NCI-H2107 (cell line): ENCODE measurements at places on chromosomes 5 and 9.

DNA sequence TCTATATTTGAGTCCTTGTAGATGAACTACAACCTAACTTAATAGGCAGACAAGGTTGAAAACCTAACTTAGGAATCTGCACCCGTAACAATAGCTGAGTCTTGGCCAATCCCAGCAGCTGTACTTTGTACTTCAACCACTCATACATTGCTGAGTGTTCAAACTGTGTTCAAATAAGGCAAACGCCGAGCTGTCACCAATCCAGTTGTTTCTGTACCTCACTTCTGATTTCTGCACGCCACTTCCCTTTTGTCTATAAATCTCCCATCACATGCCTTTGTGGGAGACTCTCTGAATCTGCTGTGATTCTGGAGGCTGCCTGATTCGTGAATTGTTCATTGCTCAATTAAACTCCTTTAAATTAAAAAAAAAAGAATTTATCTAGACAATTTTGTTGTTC, 167.8 kb upstream of the TUT7 start:
- no peak for DNase-seq

DNA sequence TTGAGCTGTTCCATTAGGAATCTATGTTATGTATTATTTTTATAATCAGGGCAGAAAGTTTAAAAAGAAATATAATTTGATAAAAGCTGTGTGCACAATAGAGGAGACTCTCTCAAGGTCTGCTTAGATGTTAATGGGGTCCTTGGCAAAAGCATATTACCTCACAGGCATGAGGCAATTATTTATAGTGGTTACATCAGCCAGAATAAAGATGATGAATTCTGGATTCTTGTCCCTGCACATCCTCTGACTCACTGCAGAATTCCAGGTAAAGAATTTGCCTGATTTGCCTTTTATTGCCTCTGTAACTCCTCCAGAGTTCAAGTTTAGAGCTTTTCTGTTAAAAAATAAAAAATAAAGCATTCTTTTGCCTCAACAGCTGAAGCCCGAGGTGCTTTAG, 253.6 kb downstream of the MAST4 start:
- DNase-seq, result no peak

DNA sequence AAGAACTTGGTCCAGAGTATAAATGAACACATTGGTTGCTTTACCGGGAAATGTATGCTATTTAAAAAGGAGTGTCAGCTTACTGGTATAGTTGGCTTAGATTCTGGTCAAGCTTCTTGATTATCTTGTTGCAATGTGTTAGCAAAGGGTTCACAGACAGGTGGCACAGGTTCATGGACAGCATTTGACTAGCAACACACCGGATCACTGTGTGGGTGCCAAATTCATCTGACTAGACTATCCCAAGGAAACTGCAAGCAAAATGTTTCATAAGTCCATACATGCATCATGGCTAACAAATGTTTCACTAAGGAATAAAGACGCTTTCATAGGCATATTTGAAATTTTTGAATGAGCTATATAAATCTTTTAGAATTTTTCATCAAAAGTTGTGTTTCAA, 274.1 kb downstream of the PLK2 start:
- no peak for DNase-seq

DNA sequence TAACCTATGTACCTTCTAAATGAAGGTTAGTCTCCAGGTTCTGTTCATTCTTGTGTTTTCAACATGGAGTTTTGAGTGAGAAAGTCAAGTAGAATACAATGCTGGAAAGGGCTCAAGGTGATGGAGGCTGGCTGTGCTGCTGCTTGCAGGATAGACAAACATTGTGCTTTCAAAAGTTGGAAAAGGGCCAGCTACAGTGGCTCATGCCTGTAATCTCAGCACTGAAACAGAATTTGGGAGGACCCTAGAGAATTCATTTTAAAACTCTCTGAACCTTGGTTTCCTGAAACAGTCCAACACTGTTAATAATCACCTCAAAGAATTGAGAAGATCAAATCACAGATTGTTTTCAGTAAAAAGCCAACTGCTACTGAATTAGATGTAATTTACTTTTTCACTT, 15.4 kb upstream of the IARS1 start:
- DNase-seq, result no peak

DNA sequence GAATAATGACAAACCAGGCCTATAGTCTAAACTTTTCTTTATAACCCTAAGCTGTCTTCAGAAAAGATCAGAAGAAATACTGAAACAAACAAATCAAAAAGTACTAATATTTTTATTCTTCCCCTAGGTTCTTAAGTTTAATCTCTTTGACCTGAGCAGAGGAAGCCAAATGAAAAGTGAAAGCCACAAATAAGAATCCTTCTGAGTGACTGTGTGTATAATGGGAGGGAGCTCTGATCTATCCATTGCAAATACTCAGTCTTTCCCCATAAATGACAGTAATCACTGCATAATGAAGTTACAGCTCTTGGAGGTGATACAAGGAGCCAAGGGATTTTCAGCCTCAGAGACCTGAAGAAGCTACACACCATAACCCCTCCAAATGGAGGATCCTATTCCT, 126.9 kb upstream of the ATP10B start:
- DNase-seq, result no peak

DNA sequence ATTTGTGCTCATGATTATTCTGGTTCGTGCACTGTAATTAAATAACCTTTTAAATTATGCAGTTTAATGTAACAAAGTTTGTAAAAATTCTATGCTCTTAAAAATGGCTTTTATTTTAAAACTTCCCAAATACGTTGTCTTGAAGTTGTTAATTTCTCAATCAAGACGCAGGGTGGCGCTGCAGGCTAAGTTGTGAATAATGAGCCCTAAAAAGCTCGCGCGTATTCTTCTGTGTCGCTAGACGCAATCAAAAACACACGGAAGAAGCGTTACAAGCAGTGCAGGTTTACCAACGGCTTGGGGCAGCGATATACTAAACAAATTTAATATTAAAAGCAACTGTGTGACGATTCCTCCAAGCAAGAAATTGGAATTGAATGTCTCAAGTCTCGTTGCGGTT, at the start of gene PCDHB4:
Gene PCDHB4, plus strand, starts transcription at position 256 of the 400 bp plus-strand sequence. CDS start 181 bp downstream, outside the sequence.
- DNase-seq, result no peak

DNA sequence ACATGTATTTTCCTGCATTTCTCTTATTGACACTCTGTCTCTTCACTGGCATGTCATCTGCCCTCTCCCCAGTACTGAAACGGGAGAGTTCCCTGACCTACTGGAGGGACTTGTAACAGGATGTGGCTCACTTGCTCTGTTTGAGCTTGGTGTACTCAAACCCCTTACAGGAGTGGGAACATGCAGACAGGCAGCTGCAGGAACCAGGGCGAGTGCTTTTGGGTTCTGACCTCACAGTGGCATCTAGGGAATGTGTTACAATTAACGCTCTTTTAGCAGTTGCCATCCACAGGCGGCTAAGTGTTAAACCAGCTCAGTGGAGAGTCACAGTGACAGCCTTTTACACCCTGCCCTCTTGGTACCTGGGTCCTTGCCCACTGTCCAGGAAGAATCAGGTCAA, 300.3 kb upstream of the GRAMD2B start:
- no peak for DNase-seq

- no peak for DNase-seq
These were observed 226.9 kb downstream of the TMEM38B start for GRCh38 chr9:105921057-105921726.

- DNase-seq, result no peak
These were observed 2257.5 kb upstream of the C9orf72 start for GRCh38 chr9:29830821-29831220.

GRCh38 chr5:150779397-150780186, 1.0 kb downstream of the SMIM3 start:
- no peak for DNase-seq

DNA sequence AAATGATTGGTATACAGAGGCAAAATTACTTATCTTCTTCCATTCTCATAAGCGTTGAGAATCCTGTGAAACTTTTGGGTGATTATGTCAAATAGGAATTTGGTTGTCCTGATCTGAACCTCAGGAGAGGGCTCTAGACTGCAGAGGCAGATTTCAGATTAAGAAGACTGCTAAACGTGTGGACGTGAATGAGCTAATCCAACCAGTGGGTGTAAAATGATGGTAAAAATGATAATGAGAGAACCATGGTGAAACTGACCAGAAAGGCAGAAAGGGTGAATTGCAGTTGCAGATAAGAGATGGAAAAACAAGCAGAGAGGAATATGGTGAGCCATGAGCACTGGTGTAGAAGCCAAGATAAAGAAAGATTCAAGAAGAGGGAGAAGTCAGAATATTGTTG, 1200.2 kb upstream of the CDH6 start:
- DNase-seq, result no peak

GRCh38 chr5:140041099-140041491, 2.0 kb downstream of the NRG2 start:
- no peak for DNase-seq

DNA sequence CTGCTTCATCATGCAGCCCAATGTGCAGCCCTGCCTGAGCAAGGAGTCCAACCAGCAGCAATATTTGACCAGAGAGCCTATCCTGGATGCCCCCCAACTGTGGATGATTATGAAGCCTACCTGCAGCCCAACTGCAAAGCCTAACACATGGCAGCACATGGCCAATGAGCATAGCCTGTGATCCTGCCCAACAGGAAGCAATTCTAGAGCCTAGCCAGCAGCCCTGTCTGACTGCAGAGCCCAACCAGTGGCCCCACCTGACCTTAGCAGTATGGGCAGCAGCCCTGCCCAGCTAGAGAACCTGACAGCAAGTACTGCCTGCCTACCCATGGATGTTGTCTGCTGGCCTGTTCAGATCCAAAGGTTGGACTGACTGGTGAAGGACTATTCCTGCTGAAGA, 97.3 kb upstream of the SH3GL2 start:
- no peak for DNase-seq

- no peak for DNase-seq
These were observed 49.5 kb downstream of the CAMSAP1 start for GRCh38 chr9:135857843-135858242.

GRCh38 chr9:18493451-18493993, 19.6 kb downstream of the ADAMTSL1 start:
- no peak for DNase-seq

DNA sequence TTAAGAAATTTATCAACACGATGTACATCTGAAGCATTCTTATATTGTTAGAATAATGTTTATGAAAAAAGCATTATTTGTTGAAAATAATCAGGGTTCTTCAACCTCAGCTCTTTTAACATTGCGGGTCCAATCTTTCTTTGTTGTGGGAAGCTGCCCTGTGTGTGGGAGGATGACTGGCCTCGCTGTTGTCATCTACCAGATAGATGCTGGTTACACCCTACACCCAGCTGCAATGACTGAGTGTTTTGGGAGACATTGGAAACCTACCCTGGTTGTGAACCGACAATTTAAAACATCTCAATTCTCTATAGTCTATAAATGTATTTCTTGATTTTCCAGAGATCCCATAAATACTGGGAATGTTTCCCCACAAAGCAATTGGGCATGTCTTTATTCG, 794.2 kb upstream of the CDH10 start:
- no peak for DNase-seq

- no peak for DNase-seq
These were observed 41.8 kb upstream of the ROR2 start for GRCh38 chr9:91991721-91992341.

DNA sequence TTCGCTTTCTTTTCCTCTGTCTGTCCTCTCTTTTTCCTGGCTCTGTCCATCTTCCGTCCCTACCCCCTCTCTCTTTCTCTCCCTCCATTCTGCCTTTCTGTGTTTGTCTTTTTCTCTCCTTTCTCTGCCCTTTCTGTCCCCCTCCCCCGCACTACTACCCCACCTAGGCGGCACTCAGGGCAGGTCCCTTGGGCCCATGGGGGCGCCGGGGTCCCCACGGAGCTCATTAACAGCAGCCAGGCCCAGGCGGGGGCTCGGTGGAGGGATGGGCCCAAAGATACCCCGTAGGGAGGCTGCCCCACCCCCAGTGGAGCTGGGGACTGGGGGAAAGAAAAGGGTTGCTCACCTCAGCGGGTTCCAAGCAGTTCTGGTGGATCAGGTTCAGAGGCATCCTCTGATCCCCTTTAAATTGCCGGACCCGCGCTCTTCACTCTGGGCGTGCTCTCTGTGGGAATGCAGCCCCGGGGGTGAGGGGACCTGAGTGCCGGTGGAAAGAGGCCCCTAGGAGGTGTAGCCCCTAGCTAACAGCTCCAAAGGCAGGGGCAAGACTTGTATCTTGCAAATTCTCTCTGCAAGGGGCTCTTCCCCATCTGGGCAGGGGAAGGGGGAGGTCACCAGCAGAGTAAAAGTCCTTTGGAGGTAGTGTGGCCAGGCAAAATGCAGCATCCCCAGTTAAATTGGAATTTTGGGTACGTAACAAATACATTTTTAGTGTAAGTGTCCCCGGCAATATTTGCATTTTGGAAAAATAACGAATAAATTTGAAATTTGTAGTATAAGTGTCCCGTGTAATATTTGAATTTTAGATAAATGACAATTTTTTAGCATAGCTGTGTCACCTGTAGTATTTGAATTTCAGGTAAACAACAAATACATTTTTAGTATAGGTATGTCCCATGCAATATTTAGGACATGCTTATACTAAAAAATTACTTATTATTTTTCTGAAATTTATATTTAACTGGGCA, 7.4 kb downstream of the LHX2 start:
- no peak for DNase-seq

DNA sequence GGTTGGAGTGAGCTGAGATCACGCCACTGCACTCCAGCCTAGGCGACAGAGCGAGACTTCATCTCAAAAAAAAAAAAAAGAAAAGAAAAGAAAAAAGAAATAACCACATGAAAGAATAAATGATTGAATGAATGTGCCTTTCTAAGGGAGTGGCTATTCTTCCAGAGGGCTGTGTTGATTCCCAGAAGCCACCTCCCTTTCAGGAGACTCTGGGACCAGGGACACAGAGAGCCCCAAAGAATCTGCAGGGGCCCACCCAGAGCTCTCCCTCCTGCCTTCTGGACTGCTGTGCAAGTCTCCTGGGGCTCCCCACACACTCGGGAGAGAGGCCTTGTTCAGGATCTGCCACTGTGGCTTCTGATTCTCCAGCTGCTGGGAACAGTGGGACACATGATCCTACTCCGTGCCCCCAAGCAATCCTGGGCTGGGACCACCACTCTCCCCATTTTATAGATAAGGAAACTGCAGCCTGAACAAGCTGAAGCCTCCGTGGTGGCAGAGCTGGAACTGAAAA, 23.6 kb downstream of the CAMK2A start:
- DNase-seq, result no peak

- no peak for DNase-seq
These were observed 566.6 kb downstream of the TLE1 start for GRCh38 chr9:81122749-81123148.

DNA sequence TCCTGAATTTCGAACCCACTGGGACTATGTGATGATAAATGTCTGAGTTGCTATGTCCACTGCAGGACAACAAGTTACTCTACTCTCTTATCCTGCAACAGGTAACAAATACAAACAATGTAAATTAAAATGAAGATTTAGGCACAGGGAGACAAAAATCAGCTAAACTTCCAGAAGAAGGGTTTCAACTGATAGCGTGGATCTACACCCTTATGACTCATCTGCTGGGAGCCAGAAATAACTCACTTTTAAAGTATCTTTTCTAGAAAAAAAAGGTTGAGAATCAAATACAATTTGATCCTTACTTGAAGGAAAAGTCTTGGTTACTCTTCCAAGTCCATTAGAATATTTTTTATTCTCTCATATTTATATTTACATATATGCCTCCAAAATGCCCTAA, 21.4 kb downstream of the PJA2 start:
- no peak for DNase-seq
